ENCODE measurements at places on chromosomes 5 and 9.
A peak's percentile ranks its signal among the peaks of the same experiment; 100 is the strongest.

GRCh38 chr5:173733831-173734501, 117.5 kb upstream of the BOD1 start:
- no peak for DNase-seq

DNA sequence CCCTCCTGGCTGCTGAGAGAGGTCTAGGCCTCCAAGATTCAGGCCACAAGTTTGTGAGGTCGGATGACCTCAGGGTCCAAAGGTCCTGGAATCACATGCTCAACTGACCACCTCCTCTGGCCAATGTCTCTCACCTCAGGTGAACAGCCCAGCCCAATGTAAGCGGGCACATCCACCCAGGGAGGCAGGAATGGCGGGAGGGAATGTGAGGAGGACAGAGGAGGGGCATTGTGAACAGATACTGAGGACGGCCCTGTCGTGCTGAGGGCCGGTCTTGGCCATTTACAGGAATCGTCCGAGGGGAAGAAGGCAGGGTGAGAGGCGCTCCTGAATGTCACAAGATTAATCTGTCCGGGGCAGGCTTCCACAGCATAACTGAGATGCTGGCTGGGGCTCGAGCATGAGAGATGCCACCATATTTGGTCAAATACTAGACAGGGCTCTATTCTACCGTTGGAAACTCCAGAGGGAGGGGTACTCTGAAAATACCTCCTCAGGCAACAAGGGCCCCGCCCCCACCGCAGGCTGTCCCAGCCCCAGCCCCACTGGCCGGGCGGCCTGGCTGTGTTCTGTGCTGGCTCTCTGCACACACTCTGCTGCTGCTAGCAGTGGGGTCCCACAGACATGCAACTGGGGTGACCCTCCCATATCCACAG, 1.5 kb upstream of the IL17B start:
- DNase-seq = no peak

DNA sequence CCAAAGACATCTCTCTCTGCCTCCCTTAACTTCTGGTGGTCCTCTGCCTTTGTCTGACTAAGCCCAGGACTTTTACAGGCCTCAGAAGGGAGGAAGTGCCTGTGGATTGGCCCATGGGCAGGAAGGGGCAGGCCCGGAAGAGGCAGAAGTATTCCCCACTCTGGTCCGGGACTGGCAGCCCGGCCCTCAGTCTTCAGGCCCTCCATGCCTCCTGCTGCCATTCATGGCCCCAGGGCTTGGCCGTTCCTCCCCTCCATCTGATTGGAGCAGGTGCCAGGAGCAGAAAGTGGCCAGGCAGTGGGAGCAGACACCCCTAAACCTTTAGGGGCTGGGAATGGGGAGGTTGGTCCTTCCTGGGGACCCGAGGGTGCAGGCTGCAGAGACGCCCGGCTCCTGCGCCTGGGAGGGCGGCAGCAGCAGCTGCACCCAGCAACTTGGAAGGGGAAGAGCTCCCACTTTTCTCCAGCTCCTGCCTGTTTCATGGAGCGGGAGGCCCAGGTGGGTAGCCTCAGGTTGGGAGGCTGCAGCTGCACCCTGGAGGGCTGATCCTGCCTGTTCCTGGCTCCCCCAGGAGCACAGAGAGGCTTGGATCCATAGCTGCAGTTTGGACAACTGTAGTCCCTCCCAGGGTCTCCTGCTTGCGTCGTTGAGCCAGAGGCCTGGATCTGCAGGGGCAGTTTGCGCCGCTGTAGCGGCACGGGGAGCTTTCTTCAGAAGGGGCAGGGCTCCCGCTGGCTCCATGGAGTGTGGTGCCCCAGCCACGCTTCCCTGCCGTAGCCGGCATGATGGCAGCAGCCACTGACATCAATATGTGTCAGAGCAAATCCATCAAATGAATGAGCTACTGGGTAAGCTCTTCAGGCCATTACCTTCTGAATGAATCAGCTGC, 661.5 kb upstream of the NUDT12 start:
- DNase-seq = no peak

- DNase-seq = no peak
Observed at GRCh38 chr5:59555596-59555995, 337.9 kb downstream of the PDE4D start.

DNA sequence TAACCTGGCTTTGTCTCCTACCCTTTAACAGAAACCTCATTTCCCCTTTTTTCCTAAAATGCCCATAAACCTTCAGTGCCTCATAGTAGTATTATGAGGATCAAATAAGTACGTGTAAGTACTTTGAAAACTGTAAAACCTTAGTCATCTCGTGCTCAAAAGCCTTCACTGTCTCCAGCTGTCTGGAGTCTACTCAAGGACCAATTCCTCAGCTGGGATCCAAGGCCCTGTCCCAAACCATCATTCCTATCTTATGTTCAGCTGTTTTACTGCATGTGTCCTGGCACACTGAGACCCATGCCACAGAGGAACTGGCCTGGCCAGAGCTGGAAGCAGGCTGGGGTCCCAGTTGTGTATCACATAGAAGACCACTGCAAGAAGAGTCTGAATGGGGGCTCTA, 15.9 kb downstream of the ADAMTSL1 start:
- DNase-seq = no peak

GRCh38 chr9:124694414-124695279, 76.5 kb downstream of the NR6A1 start:
- DNase-seq = no peak

DNA sequence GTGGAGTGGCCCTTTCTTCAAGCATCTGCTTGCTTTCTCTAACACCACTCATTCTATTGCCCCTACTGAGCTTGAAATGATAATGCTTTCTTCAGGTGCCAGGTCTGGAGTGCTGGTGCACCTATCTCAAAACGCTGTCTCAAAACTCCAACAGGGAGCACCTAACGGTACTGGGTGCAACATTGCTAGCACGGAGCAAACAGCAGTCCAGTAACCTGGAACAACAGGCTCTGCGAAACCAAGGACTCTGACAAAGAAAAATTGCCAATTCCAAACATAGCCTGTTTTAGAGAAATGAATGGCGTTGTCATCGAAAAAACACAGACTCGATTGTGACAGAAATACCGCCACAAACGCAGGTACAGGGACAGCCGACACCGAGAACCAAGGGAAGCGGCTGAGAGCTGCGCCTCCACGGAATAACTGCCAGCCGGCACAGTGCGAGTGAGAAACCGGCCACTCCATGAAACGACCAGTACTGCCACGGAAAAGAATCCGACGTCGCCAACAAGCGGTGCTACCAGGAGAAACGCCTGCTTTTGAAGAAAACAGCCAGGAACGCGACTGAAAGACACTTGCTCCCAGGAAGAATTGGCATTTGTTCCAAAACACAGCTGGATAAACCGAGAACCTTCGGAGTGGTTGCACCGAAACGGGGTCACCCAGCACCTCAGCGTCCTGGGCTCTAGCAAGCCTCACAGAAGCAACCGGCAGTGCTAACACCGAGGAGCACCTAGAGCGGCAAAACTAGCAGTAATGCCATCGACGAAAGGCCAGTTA, 3.1 kb downstream of the ANXA2R start:
- no peak for DNase-seq

DNA sequence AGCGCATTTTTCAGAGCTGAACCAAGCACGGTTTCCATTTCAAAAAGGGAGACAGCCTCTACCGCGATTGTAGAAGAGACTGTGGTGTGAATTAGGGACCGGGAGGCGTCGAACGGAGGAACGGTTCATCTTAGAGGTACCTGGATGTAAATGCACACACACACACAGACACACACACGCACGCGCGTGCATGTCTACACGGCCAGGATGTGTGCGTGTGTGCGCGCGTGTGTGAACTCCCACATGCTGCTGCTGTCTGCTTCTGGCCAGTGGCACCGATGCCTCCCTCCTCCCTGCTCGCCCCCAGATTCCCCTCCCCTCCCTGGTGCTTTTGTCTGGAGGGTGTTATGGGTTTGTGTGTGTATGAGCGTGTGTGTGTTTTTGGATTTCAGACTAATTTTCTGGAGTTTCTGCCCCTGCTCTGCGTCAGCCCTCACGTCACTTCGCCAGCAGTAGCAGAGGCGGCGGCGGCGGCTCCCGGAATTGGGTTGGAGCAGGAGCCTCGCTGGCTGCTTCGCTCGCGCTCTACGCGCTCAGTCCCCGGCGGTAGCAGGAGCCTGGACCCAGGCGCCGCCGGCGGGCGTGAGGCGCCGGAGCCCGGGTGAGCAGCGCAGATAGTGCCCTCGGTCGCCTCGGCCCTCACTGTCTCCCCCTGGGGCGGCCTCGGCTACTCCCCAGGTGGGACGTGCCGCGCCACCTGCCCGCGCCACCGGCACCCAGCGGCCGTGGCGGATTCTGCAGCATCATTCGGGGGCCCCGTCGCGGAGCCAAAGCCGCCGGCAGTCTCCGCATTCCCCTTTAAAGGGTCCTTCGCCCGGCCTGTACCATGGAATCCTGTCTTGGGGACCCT, at the start of gene NTRK2:
Gene NTRK2, plus strand, starts transcription at position 442 of the 850 bp plus-strand sequence. CDS start 1,020 bp downstream, outside the sequence.
- no peak for DNase-seq

GRCh38 chr9:136409557-136410455, 608 bp downstream of the ENTR1 start:
- peak; percentile 58 for DNase-seq

DNA sequence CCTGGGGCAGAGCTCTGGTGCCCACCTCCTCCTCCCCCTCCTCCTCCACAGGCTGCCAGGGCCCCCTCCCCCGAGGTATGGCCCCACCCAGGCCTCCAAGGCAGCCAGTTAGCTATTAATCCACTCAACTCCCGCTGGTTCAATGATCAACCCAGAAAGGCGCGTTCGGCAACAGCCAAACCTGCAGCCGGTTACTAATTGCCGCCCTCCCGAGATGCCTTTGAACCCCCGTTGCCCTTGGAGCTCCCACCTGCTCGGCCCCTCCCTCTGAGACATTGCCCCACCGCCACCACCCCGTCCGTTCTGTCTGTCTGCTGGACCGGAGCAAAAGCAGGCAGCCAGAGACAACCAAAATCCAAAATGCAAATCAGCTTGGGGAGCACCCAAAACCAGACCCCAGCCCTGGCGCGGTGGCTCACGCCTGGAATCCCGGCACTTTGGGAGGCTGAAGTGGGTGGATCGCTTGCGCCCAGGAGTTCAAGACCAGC, 25.8 kb downstream of the NOTCH1 start:
- no peak for DNase-seq

GRCh38 chr5:87190687-87191086, 77.0 kb upstream of the RASA1 start:
- no peak for DNase-seq

DNA sequence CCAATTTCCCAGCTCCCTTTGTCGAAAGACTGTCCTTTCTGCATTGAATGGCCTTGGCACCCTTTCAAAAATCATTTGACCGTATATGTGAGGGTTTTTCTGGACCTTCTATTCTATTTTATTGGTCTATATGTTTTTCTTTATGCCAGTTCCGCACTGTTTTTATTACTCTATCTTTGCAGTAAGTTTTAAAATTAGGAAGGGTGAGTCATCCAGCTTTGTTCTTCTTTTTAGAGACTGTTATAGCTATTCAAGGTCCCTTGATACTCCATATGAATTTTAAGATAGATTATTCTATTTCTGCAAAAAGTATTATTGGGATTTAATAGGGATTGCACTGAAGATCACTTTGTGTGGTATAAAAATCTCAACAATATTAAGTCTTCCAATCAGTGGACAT, 44.2 kb upstream of the STARD4 start:
- no peak for DNase-seq

- DNase-seq = no peak
Observed at GRCh38 chr9:2691212-2691611, 26.1 kb upstream of the KCNV2 start.

- no peak for DNase-seq
Observed at GRCh38 chr5:67163863-67164595, 32.6 kb downstream of the CD180 start.

DNA sequence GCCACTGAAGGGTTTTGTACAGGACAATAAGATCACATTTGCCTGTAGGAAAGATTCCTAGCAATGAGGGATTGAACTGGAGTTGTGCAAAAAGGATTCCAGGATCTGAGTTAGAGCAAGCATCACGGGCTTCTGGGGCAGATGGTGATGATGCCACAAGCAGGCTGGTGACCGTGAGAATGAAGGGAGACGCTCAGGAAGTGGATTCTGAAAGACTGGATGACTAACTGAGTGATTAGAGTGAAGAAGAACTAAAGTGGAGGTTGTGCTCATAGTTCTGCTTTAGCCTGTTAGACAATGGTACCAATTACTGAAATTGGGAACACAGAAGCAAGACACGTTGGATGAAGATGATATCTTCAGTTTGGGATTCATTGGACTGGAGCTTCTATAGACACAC, 168.2 kb downstream of the CD180 start:
- no peak for DNase-seq

- no peak for DNase-seq
Observed at GRCh38 chr5:55558484-55558883, 23.7 kb upstream of the PLPP1 start.

DNA sequence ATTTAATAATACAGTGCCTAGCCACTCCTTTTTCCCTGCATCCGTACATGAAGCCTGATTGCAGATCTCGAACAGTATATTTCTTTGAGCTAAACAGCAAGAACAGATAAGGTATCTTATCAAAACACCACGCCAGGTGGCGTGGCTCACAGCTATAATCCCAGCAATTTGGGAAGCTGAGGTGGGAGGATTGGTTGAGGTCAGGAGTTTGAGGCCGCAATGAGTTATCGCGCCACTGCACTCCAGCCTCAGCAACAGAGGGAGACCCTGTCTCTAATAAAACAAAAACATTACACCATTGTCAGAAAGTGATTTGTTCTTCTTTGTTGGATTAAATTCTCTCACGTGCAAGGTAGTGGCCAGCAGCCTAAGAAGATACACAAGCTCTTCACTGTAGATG, 291.2 kb upstream of the DMRT1 start:
- no peak for DNase-seq

DNA sequence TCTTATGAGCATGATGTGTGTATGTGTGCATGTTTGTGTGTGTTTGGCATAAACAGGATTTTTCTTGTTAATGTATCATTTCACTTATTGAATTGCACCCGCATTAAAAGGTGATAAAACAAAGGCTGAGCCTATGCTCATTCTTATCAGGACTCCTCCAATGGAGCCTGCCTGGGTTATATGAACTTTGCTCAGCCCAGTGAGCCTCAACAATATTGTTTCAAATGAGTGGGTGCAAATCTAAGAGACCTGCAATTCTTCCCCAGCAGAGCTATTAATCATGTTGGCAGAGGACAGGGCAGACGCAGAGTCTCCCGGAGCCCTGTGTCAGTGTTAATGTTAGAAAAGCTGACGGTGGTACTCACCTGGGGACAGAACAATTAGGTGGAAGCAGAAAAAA, 71.6 kb downstream of the SH3RF2 start:
- no peak for DNase-seq

- DNase-seq = no peak
Observed at GRCh38 chr9:87290241-87291052, 207.2 kb upstream of the DAPK1 start.

- no peak for DNase-seq
Observed at GRCh38 chr5:78726571-78726970, 78.0 kb upstream of the LHFPL2 start.

GRCh38 chr9:93112116-93112863, 16.3 kb downstream of the CARD19 start:
- no peak for DNase-seq

DNA sequence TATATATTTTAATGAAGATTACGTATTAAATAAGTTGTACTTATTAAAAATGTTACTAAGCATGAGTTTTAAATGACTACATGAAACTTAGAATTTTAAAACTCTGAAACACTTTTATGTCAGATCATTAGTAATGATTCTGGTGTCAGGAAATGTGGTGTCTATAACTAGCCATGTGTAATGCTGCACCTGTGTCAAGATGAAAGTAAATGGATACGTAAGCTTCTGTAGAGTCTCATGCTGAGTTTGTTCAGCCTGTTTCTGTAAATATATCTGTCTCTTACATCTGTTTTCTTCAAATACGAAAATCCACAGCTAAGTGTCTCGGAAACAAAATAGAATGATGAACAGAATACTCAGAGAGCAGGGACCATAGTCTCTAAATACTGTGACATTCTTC, 278.0 kb upstream of the SMC2 start:
- no peak for DNase-seq

Data from H54 (cell line).